ENCODE measurements at places on chromosomes 12 and 14.

DNA sequence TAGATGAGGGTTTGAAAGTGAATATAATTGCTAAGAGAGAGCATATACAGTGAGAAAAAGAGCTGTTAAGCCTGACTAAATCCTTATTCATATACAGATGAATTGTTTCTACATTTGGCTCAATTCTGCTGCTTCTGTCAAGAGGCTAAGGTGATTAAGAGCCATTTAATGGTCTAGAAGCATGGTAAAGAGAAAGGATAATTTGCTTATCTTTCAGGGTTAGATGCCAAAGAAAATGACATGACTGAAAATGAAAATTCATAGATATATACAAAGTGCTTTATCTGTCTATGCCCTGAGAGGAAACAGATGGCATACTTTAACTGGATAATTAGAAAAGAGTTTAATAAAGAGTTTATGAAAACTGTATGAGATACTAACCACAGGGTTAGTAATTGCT, 834.9 kb downstream of the SLC6A15 start:
- no peak for DNase-seq

- no peak for DNase-seq
Observed at GRCh38 chr12:67891596-67891995, 97.7 kb upstream of the IFNG-AS1 start.

DNA sequence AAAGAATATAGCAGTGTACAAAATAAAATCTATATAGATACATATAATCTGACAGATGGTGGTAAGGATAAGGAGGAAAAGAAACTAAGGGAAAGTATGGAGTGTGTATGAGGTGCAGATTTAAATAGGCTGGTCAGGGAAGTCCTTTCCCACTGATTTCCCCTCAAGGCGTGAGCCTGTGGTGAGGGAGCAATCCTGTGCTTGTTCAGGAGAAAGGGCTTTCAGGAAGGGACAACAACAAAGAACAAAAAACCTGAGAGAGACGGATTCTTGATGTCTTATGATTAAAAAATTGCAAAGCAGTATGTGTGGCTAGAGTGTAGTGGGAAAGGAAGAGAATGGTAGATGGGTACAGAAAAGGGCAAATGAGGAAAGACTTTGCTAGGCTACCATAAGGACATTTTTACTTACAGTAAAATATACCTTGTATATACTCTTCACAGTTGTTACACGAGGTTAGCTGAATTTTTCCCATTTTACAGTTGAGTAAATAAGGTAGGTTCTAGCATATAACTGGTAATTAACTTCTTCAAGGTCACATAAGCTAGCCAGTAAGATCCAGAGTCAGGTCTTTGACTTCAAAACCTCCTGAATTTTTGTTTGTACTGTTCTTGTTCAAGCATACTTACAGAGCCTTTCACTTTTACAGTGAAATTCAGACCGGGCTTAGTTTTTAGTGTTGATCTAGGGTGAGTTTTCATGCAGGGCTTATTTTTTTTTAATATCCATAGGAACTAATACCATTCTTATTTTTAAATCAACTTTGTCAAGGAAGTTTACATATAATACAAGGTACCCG, 15.6 kb downstream of the CNOT2 start:
- DNase-seq: no peak

DNA sequence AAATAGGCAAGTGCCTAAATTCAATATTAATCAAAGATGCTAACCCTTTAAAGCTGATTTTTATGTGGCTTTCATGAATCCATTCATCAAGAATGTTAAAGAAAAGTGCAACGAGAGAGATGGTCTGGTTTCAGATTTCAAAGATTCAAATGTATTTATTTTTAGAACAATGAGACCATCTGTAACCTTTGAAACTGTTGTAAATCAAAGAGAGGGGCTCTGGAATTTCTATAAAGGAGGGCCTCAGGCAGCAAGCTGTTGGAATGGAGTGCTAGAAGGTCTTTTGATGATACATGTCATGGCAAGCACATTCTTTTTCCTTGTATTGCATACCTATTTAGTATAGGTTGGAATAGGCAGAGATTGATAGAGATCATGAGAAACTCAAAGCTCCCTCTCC, 433.0 kb downstream of the LRIG3 start:
- DNase-seq: no peak

GRCh38 chr12:241266-241665, 21.4 kb downstream of the SLC6A13 start:
- DNase-seq: no peak

DNA sequence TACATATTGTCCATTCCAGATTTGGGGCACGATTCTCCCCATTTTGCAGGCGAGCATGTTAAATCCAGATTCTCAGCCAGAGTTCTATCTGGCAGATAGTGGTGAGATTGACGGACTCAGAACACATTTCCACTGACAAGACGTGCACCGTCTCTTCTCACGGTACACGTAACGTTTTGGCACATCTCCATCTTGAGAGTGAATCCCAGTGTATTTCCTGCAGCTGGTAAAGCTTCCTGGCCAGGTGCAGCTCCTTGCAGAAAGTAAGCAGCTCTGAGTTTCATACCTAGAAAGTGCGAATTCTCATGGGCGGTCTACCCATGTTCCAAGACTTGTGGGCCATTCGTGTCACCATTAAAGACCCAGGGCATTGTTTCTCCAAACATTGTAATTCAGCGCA, 102.6 kb downstream of the TSPAN9 start:
- DNase-seq: no peak

DNA sequence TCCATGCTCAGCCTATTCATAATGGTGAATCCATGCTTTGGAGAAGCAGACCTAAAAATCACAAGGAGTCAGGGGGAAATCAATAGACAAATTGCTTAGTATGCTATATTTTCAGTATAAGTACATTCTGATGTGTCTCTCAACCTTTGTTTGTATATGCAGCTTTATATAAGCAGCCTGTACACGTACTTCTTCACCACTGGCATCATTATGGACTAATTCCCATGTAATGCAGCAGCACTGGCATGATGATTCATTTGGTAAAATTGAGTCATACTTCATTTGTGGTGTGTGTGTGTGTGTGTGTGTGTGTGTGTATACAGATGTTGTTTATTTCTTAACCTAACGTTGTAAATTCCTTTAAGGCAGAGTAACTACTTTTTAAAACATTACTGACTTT, 10.9 kb downstream of the DCP1B start:
- DNase-seq: no peak

DNA sequence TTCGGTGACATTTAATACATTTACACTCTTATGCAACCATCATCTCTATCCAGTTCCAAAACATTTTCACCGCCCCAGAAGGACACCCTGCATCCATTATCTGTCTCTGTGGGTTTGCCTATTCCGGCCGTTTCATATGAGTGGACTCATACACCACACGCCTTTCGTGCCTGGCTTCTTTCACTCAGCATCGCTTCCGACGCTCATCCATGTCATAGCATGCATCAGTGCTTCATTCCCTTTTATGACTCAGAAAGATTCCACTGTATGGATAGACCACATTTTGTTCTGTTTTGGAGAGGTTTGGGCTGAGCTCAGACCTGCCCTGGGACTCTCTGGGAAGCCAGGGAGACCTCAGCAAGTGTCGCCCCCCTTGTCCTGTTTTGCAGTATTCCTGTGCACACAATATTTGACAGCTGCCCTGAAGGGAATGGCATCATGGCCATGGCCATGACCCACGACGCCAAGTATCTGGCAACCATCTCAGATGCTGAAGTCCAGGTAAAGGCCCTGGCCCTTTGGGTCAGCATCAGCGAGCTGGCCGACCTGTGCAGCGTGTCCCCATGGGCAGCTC, 23.8 kb downstream of the CFAP251 start:
- no peak for DNase-seq

DNA sequence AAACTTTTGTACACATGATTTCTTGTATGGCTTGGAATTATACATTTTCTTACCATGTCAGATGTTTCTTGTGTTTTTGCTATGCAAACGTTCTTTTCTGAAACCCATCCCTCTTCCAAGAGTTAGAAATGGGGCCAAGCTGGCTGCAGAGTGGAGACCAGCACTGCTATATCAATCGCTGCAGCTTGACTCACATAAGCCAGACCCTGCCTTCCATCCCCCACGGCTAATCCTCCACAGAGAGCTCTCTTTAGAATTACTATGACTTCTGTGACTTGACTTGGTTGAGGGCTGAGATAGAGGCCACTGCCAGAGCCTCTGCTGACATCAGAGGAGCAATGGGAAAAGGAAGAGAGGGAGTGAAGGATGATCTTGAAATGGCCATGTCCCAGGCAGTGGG, 147.9 kb downstream of the DACT1 start:
- DNase-seq: no peak

DNA sequence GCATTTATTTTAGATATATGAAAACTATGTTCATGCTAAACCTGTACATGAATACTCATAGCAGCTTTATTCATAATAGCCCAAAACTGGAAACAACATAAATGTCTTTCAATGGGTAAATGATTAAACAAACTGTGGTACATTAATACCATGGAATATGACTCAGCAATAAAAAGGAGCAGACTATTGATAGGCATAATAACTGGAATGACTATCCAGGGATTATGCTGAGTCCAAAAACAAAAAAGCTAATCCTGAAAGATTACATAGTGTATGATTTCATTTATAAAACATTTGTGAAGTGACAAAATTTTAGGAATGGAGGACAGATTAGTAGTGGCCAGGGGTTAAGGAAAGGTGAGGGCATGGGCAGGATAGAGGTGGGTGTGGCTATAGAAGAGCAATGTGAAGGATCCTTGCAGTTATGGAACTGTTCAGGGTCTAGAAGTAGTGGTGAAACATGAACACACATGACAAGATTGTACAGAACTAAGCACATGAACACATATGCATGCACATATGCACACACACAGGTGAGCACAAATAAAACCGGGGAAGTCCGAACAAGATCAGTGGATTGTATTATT, 61.1 kb upstream of the CDKN3 start:
- DNase-seq: no peak

DNA sequence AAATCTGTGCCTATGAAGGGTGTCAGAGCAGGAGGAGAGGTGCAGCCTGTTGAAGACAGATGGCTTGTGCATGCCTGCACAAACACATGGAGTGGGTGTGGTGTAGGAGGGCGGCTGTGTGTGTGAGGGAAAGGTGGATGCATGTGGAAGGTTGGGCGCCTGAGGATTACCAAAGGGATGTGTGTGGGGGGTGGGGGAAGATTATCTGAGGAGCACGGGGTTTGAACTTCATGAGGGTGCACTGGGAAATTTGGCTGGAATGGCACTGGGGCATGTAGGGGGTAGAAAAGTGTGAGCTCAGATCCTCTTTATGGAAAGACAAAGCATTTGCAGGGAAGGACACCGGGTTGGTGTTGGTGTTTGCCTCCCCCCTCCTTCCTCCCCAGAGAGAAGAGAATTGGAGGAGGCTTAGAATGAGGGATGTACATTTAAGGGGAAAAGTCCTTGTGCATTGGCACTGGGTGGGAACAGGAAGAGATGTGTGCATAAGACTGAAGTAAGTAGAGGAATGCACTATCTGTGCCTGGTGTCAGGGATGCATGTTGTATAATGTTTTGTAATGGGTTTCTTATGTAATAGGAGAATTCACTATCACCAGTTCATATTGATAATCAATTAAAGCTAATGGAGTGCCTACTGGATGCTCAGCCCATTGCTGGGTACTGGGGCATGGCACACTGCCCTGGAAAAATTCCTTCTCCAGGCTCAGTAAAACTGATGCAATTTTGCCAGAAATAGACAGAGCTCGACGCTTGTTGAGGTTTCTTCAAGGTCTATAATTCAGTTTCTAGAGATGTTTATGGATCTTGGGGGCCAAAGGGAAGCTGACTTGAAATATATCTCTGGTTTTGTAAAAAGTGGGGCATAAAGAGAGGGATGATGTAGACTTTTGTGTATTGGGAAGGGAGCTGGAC, 3.0 kb downstream of the NTF3 start:
- no peak for DNase-seq

- peak; percentile 99 for DNase-seq
Observed at GRCh38 chr12:123232807-123233504, at the start of the genes MPHOSPH9 and MTRFR. TSS of gene MPHOSPH9 (minus strand) at chr12:123233141. CDS start at chr12:123230364, 2,777 bp downstream. TSS of gene MTRFR (plus strand) at chr12:123233436. CDS start at chr12:123253675, 20,239 bp downstream.

DNA sequence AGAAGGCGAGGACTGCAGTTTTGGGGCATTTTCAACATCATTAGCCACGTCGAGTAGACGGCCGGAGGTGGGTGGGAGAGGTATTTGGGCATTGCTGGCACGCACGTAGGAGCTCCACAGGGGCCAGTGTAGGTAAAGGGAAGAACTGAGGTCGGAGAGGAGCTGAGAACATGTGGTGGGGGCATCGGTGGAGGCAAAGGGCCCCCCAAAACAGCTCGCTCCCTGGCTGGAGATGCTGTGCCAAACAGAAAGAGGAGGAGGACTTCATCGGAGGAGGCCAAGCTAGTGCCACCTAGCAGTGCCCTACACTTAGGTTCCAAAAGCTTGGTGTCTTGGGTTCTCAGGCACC, 52.0 kb upstream of the PPP2R5C start:
- DNase-seq: no peak

Data from Kasumi-1 (cell line).